ENCODE measurements at places on chromosomes 2 and 18.

DNA sequence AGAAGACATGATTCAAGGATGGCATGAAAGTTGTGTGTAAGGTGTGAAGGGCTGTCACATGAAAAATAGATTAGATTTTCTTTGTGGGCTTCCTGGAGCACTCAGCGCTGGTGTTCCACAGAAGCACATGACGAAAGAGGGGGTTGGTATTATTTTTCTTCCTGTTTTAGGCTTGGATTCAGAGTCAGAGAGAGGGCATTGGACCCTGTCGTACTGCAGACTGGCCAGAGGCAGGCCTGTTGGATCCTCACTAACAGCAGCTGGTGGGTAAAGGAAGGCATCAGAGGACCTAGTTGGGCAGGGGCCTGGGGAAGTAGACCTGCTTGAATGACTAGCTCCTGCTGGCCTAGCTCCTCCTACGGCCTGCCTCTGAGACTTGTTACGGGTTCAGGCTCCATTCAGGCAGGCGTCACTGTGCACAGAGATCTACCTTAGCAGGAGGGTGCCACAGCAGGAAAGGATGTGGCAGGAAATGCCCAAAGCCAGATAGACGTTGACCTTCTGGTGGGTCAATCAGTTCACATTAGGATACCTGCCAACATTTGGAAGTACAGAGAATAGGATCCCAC lies 13.1 kb downstream of the CTLA4 start:
- DNase-seq = no peak

DNA sequence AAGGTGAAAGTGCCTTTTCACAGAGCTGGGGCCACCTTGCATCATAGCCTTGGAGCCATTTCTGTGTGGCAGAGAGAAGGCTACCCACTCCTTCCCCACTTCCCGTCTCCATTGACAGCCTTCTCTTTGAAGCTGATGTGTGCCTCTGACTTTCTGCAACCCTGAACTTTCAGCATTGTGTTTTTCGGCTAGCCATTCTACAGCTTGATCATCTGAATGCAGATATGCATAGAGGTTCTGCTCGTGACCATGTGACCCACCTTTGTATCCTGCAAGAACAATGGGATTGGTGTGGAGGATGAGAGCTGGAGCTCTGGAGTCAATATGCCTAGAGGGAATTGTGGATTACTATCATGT lies 69.1 kb upstream of the KCNE4 start:
- DNase-seq = no peak

GRCh38 chr2:134120406-134120732 lies 133.5 kb upstream of the MGAT5 start:
- DNase-seq = no peak

GRCh38 chr2:197575987-197576386 lies 60.1 kb downstream of the MOB4 start:
- no peak for DNase-seq

- DNase-seq = no peak
These were observed 860 bp downstream of the CTNNA2 start for GRCh38 chr2:79513711-79514110.

GRCh38 chr2:65846989-65847678 lies 414.7 kb upstream of the SPRED2 start:
- no peak for DNase-seq

GRCh38 chr2:42136782-42137124 lies 32.4 kb upstream of the EML4 start:
- DNase-seq = no peak
